ENCODE measurements at places on chromosomes 1 and 21. TPM values are rescaled to one million over a fixed set of nuclear protein-coding genes. Genes with fewer than 3 reads are reported as not detected.

Gene LDLRAD1
- not detected for total RNA-seq

GRCh38 chr21:31795992-31796391, 64.1 kb upstream of the SCAF4 start:
- no peak for DNase-seq

DNA sequence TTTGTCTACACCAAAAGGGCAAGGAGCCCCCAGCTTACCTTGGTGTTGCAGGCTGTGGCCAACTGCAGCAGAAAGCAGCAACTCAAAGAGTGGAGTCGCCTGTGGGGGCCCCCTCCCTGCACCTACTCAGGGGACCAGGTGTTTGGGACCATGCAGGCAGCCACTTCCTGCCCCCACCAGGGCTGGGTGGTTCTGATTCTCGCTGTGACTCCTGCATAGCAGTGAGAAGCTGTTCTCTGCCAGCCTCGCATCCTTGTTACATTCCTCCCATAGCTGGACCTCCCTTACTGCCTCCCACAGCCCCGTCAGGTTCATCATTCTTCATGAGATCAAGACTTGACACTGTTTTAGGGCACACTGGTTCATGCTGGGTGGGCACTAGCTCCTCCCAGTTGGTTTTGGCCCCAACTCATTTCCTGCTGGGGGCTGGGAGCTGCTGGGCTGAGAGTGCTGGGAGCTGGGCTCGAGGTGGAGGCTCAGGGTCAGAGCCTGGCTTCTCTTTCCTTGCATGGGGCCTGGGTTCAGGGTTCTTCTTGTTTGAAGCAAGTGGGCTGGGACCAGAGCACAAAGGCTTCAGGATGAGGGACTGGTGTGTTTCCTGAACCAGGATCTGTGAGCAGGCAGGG, 146.9 kb upstream of the C1orf174 start:
- peak; percentile 75 for DNase-seq

DNA sequence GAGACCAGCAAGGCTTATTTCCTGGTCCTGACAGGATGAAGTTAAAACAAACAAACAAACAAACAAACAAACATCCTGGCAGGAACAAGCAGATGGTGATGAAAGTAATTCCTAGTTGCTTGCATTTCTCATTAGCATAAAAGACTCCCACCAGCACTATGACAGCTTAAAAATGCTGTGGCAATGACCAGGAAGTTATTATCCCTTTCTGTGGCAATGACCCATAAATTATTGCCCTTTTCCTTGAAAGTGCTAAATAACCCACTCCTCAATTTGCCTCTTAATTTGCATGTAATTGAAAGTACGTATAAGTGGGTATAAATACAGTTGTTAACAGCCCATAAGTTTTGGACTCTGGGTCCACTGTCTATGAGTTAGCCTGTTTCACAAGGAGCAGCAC, 727.6 kb upstream of the NEGR1 start:
- no peak for DNase-seq

DNA sequence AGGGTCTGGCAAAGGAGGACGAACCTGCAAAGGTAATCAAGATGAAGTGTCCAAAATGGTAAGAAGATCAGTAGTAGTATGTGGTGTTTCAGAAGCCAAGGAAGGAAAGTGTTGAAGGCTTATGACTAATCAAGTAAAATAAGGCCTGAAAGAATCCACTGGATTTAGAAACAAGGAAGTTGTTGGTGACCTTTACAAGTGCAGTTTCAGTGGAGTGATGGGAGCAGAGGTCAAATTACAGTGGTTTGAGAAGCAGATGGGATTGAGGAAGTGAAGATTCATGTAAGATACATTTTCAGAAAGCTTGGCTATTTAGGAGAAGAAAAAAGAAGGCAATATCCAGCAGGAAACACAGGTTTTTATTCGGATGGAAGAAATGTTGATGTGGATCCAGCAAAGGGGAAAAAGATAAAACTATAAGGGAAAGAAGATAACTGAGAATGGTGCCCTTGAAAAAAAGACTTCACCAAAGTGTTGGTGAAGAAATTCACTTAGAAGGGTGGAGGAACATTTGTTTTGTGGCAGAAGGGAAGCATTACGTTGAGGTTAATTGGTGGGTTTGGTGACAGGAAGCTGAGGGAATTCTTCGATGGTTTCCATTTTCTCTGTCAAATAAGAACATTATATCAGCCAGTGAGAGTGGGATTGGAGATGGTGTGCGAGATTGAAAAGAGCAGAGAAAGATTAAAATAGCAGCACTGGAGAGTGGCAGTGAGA, 2.1 kb downstream of the ARMH1 start:
- DNase-seq = no peak

Gene HSD3B2
- not detected for total RNA-seq

DNA sequence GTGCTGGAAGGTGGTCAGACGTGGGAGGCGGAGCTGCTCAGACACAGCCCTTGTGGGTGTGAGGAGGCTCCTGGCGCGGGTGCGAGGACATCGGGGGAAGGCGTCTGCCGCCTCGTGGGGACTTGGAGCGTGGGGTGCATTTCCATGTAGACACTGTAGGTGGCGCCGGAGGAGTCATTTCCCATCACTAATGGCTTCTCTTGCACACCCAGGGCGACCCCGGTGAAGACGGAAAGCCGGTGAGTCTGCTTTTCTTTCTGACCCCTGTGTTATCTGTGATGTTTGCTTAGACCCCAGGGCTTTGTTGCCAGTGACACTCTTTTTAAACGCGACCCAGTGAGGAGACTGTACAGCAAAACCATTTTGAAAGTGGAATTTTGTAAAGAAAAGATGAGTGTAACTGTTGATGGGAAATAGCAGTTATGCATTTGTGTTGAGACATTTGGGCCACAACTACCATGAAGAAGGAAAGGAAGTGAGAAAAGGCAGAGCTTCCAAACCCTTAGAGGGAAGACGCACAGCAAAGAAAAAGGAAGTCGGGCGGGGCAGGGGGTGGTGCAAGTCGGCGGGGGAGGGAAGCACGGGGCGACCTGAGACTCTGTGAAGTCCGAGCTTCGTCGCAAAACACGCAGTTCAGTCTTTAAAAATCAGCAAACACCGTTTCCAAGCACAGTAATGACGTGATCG, 64.0 kb downstream of the SLC19A1 start:
- peak; percentile 13 for DNase-seq

- DNase-seq = no peak
Measured at GRCh38 chr1:163069142-163069541, at the start of gene RGS4. RGS4 (plus strand) TSS chr1:163069361; CDS start chr1:163069485, 124 bp downstream.

GRCh38 chr1:69295265-69295664, 272.5 kb upstream of the LRRC7 start:
- DNase-seq = no peak

Gene GNB1
- 419 TPM for total RNA-seq

GRCh38 chr1:5274527-5274926, 620.1 kb downstream of the AJAP1 start:
- DNase-seq = no peak

Gene GPX7
- total RNA-seq = 83.8 TPM

- DNase-seq = no peak
Measured at GRCh38 chr21:41604583-41605041, 96.7 kb upstream of the TMPRSS2 start.

Gene OVAAL
- not detected for total RNA-seq

- DNase-seq = no peak
Measured at GRCh38 chr1:94218332-94218731, 19.1 kb downstream of the ARHGAP29 start.

DNA sequence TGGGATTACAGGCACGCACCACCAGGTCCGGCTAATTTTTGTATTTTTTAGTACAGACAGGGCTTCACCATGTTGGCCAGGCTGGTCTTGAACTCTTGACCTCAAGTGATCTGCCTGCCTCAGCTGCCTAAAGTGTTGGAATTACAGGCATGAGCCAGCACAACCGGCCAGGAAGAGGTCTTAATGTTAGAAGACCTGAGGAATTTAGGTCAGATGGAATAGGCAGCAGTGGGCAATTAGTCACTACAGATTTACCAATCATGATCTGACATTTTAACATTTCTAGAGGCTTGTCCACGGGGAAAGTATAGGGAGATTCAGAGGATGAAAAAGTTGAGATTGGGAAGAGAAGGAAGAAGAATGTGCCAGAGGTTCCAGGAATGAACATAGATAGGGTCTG, 8.9 kb upstream of the APP start:
- DNase-seq = no peak

GRCh38 chr1:163130225-163130856, 61.2 kb downstream of the RGS4 start:
- no peak for DNase-seq

DNA sequence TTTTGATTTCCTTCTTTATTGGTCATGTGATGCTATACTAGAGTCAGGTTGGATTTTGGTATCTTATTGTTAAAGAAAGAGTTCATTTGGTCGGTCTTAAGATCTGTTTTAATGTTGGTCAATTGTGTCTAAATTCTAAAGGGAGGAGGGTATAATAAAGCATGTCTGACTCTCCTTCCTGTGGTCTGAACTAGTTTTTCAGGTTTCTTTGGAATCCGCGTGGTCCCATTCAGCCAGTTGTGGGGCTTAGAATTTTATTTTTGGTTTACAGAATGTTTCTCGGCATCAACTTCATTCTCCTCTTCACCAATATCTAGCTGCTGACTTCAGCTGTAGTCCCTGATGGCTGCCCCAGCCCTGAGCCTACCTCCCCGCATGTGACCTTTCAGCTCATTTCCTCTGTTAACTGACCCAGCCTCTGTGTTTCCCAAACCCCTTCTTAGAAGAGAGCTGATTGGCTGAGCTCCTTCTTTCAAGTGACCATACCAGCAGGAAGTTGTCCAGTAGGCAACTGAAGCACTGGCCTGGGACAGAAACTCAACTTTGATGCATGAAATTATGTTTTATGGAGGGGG, 8.7 kb upstream of the MYOC start:
- no peak for DNase-seq

DNA sequence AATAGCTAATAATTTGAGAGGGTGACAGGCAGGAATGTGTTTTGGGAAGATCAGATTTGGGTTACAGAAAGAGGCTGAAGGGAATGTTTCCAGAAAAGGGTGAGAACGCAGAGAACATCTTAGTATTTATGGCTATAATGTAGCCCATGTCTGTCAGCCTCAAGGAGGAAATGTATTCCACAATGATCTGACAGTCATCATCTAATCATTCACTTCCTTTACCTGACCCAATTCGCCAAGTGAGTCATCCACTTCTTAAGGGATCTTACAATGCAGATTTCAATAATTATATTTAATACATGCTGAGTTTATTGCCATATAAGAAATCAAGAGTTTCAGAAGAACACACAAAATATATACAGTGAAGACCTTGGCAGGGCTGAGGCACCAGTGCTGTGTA, 10.8 kb downstream of the TRIM45 start:
- no peak for DNase-seq

GRCh38 chr1:14778898-14779865, 180.7 kb downstream of the KAZN start:
- no peak for DNase-seq

GRCh38 chr1:191049781-191050180, 572.1 kb upstream of the BRINP3 start:
- no peak for DNase-seq

DNA sequence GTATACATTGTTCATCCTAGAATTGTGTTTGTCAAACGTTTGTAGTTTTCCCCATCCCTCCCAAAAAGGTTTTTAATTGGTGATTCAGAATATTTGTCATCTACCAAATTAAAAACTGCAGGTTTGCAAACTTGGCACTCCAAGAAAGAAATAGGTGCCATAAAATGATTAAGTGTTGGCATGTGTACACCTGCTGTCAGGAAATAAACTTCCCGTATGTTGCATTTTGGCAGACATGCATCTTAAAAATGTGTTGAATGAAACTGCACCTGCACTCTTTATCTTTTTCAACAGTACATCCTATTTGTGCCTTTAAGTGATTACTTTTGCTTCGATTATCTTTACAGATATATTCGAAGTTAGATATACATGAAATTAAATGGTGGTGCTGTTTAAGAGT, 7.3 kb downstream of the B3GALT2 start:
- DNase-seq = no peak

Gene C1orf56
- 2.8 TPM for total RNA-seq

Gene HSPB7
- 160 TPM for total RNA-seq

- DNase-seq = no peak
Measured at GRCh38 chr1:167312871-167313270, 92.2 kb downstream of the POU2F1 start.

Gene TNFRSF8
- total RNA-seq = not detected

DNA sequence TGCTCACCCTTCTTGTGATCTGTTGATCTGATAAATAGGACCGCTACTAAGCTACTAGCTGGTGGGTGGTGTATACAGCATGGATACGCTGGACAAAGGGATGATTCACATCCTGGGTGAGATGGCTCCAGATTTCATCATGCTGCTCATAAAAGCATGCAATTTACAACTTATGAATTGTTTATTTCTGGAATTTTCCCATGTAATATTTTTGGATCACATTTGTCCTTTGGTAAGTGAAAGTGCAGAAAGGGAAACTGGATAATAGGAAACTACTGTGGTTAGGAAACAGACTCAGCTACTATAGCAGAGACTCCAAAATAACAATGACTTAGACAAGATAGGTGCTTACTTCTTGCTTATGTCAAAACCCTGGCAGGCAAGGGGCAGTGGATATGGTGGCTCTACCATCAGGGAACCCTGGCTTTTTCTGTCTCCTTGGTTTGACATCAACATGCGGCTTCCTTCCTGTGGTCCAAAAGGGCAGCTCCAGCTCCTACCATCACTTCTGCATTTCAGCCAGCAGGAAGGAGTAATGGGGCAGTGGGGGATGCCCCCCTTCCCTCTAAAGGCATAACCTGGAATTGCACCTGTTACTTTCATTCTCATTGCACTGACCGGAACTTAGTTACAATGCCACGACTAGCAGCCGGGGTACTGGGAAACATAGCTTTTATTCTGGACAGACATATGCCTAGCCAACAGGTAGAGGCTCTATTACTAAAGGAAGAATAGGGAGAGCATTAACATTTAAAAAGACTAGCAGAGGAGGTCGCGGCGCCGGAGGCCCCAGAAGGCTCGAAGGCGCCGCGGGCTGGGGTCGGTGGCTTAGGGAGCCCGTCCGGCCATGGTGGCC, 13.8 kb upstream of the AK2 start:
- DNase-seq = no peak

DNA sequence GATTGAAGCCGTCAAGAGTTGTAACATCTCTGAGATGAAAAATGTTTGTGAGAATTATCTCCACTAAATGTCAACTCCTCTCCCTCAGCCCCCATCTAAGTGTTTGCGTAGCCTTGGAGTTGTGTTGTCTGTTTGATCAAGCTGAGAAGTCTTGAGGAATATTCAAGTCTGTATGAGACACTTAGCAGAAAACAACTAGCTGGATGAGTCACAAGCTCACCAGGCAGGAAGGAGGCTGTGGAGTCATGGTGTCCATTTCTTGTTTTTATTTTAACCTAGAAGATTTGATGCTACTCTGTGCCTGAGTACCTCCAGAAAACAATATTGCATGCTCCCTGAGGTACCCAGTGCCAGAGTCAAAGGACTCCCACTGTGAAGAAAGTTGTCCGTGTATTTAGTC, 211.6 kb upstream of the PLXNA2 start:
- no peak for DNase-seq

GRCh38 chr1:225825078-225825477, 15.2 kb downstream of the EPHX1 start:
- DNase-seq = no peak

- DNase-seq = no peak
Measured at GRCh38 chr1:157961805-157962762, 31.4 kb upstream of the KIRREL1 start.

GRCh38 chr21:36429947-36430546, 44.9 kb downstream of the CHAF1B start:
- peak; percentile 89 for DNase-seq
